NCI-H1417 (cell line): ENCODE measurements at places on chromosomes 3 and 15.

DNA sequence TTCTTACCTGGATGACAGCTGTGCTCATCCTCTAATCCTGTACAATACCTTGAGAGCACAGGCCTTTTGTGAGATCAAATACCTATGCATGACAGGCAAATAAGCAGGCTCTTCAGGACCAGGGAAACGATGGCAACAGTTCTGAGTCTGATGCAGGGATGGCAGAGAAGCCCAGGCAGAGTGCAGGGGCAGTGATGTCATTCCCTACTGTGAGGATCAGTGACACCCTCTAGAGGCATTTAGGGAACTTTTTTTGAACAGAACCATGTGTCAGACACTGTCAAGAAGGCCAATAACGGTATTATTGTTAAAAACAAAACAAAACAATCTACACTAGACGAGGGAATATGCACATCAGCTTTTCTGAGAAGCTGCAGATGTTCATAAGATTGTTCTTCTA lies 314.8 kb upstream of the CTDSPL start:
- peak; percentile 2 for DNase-seq

GRCh38 chr3:73624821-73625665 lies at the start of gene PDZRN3:
Gene PDZRN3, minus strand, starts transcription at chr3:73624941.
- no peak for DNase-seq

DNA sequence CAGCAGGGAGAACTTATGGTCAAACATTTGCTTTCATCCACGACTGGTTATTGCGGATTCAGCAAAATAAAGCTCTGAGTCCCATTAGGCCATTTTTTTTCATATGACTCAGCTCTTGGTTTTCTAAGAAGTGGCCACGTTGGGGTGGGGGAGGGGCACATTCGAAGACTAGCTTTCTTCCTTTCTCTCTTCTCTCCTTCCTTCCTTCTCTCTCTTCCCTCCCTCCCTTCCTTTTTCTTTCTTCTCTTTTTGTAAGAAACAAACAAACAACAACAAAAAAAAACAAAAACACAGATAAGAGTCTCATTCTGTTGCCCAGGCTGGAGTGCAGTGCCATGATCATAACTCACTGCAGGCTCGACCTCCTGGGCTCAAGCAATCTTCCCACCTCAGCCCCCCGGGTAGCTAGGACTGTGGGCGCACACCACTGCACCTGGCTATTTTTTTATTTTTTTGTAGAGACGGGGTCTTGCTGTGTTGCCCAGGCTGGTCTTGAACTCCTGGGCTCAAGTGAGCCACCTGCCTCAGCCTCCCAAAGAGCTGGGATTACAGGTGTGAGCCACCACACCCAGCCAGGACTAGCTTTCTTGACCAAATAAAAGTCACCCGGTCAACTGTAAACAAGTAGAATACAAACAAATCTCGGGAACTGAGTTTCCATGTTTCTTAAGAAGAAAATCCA lies 41.6 kb downstream of the ABCC5 start:
- no peak for DNase-seq

GRCh38 chr3:99774467-99774866 lies 43.2 kb upstream of the CMSS1 start:
- no peak for DNase-seq

DNA sequence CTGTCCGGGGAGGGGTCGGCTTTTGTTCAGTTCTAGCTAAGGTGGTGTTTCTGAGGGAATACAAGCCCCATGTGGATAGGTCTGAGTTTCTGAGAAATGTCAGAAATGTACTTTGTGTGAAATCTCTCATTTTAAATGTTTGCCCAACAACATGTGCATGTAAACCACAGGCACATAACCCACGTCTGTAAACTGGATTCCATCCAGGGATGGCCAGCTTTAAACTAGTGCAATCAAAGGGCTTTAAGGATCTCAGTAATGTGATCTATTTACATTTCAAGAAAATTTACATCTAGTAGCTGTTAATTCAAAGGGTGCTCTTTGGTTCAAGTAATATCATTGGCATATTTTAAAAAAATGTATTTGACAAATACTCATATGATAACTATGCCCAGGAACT lies 52.0 kb downstream of the POLR2M start:
- no peak for DNase-seq

DNA sequence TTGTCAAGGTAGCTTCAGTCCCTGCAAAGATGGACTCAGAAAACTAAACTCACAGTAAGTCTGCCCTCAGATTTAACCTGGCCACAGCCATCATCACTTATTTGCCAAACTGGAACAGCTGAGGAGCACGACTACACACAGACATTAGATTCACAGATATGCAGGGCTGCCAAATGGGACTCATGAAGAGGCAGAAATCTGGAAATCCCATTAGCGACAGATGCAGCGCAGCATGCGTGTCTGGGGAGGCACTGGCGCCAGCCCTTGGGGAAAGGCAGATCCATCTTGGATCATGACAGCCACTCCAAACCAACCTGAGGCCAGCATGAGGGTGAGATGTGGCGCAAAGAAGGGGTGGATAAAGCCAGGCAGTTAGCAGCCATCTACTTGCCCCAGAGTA lies 160.7 kb upstream of the TSC22D2 start:
- DNase-seq, result no peak

GRCh38 chr15:48333540-48333939 lies 2.3 kb downstream of the DUT start:
- peak; percentile 31 for DNase-seq

- no peak for DNase-seq
Observed at GRCh38 chr3:70982700-70983140, 600.8 kb downstream of the FOXP1 start.

DNA sequence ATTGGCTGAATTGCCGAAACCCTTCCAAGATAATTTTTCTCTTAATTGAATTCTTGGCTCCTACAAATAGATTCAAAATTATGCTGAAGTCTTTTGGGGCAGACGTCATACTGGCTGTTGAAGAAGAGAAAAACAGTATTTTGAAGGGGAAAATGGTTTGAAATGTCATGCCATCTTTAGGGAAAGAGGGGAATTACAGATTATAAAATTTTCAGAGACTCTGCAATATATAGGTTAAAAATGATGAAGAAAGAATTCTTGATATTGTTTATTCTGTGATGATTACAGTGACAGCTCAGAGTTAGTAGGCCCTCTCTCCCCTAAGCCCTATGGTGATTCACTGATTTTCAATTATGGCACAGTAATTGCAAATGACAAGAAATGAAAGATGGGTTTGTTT lies 86.1 kb downstream of the CGNL1 start:
- no peak for DNase-seq

- DNase-seq, result peak; percentile 65
Observed at GRCh38 chr3:194386648-194387047, 12.4 kb downstream of the GP5 start.

GRCh38 chr3:67689806-67690205 lies 35.4 kb upstream of the SUCLG2 start:
- DNase-seq, result no peak

- DNase-seq, result no peak
Observed at GRCh38 chr3:32630266-32630665, 54.7 kb upstream of the CNOT10 start.

- no peak for DNase-seq
Observed at GRCh38 chr3:57706462-57706861, 13.6 kb upstream of the DENND6A start.

- DNase-seq, result no peak
Observed at GRCh38 chr3:114887806-114888205, 259.3 kb downstream of the ZBTB20 start.

DNA sequence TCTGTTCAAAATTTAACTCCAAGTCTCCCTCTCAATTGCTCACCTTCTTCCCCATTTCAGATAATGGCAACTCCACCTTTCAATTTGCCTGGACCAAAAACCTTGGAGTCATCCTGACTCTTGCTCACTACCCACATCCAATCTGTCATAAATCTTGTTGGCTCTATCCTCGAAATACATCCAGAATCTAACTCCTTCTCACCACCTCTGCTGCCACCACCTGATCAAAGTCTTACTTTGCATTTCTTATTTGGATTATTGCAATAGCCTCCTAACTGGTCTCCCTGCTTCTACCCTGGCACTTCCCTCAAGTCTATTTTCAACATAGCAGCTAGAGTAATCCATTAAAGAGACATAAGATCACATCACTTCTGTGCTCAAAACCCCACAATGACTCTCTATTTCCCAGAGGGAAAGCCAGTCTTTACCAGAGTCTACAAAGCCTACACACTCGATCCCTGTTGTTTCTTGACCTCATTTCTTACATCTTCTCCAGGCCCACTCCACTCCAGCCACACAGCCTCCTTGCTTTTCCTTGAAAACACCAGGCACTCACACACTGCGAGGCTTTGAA lies 86.6 kb downstream of the GPR156 start:
- DNase-seq, result peak; percentile 23

DNA sequence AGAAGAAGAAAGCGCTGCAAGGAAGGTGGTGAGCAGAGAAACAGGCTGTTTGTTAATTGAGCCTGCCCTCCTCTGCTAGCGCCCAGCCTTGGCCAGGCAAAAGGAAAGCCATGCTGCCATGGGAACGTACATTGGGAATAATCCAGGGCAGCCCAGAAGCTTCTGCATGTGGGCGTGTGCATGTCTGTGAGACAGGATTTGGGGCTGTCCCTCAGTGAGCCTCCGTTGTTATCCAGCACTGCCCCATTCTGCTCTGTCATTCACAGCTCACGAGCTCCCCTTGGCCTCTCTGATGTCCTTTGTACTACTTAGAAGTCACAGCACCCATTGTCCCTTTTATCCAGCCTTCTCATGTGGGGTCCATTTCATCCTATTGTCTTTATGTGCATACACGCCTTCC lies 239.1 kb upstream of the ROPN1 start:
- DNase-seq, result no peak

GRCh38 chr3:175187586-175187985 lies 328.5 kb downstream of the NAALADL2 start:
- no peak for DNase-seq

GRCh38 chr3:177837951-177838655 lies 640.8 kb upstream of the TBL1XR1 start:
- no peak for DNase-seq

- DNase-seq, result no peak
Observed at GRCh38 chr15:58981808-58982475, 5.5 kb upstream of the RNF111 start.

DNA sequence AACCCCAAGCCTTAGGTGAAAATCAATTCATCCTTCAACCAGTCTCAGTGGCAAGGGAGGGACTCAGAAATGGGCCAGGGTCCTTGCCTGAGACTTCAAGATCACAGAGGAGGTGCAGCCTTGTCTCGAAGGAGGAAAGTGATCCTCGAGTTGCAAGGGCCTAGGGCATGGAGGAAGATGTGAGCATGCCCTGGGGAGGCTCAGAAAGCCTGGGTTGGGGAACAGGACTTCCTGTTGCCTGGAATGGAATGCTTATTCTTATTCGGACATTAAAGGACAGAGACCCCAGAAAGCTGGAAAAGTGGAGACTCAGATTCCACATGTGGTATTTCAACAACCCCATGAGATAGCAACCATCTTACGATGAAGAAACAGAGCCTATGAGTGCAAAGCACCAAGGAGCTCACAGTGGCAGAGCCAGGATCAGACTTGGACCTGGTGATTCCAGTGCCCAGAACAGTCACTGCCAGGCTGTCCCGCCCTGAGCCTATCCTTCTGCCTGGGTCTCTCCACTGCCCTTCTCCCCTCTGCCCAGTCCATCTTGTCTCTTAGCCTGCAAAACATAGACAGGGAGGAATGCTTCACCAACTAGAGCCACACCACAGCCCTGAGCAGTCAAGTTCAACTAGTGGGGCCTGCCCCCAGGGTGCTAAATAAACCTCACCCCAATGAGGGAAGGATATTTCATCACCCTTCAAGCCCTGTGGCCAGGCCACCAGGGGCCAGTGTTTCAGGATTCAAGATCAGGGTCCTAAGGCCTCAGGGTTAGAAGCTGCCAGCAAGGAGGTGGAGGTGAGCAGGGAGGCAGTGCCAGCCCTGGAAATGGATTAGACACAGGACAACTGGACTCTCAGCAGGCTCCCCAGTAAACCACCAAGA lies 21.9 kb downstream of the DAPK2 start:
- no peak for DNase-seq

DNA sequence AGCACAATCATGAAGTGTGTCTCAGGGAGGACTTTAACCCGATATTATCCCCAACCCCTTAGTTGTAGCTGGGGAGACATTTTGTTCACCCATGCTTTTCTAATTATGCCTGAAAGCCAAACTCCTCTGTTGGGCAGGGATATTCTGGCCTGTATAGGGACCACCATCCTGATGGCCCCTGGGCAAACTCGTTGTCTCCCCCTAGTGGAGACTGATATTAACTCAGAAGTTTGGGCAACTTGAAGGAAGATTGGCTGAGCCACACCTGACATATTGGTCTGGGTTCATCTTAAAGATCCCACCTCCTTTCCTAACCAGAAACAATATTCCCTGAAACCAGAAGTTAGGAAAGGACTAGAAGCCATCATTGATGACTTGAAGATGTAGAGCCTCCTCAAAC lies 42.3 kb downstream of the TM4SF18 start:
- DNase-seq, result peak; percentile 13

GRCh38 chr3:17979252-17979651 lies 236.8 kb upstream of the TBC1D5 start:
- no peak for DNase-seq

DNA sequence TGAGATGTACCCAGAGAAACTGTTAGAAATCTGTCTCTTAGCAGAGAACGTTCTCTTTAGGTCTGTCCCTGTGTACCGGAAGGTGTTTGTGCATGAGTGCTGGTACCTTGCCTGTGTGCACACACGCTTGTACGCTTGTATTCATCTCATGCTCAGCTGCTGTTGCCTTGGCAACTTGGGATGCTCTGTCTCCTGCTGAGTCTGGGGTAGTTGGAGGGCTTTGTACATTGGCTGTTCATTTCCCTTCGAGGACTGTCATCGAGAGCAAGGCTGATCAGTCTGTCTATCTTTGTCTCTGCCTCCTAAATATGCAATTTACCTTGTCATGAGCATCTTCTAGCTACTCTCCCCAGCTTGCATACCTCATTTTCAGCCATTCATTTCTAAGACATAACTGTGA lies 147.2 kb downstream of the SLCO3A1 start:
- DNase-seq, result peak; percentile 70

- no peak for DNase-seq
Observed at GRCh38 chr3:135078283-135078682, 283.2 kb downstream of the EPHB1 start.

DNA sequence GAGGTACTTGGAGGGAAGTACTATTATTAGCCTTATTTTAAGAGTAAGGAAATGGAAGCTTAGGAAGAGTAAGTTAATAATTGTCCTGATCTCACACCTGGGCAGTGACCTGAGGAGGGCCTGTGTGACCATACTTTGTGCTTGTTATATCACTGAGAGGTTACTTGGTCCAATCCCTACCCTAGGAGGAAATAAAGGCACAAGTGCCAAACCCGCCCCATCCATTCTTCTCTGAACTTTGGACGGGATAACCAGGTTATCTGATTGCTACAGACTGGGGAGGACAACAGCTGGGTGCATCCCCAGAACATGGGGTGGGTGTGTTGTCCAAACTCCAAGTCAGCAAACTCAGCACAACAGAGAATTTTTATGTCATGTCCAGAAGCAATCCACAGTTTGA lies 77.7 kb upstream of the NR2E3 start:
- no peak for DNase-seq
